ENCODE measurements at places on chromosomes 7 and 10.

GRCh38 chr10:72407471-72407870 lies 52.8 kb upstream of the DNAJB12 start:
- no peak for DNase-seq

GRCh38 chr10:95742485-95742884 lies 13.5 kb upstream of the ENTPD1 start:
- DNase-seq = no peak

GRCh38 chr7:17787257-17787656 lies 153.0 kb downstream of the SNX13 start:
- DNase-seq = no peak

DNA sequence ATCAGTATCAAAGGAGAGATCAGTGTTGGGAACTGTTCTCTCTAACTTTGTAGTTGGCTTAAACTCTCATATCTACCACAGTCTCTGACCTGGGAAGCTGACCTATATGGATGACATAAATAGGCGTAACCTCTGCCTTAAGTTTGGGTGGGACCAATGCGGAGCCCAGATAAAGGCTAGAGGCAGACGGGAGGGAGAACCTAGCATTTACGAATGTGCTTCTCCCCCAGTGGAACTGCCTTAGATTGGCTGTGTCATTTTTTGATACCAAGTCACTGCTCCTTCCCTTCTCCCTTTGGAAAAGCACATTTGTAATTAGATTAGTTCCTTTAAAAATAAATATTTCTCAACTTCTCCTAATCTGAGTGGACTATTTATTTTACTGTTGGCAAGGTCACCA lies 23.7 kb upstream of the LRRN3 start:
- no peak for DNase-seq

- no peak for DNase-seq
Observed at GRCh38 chr7:130187360-130187759, 17.8 kb downstream of the TMEM209 start.

DNA sequence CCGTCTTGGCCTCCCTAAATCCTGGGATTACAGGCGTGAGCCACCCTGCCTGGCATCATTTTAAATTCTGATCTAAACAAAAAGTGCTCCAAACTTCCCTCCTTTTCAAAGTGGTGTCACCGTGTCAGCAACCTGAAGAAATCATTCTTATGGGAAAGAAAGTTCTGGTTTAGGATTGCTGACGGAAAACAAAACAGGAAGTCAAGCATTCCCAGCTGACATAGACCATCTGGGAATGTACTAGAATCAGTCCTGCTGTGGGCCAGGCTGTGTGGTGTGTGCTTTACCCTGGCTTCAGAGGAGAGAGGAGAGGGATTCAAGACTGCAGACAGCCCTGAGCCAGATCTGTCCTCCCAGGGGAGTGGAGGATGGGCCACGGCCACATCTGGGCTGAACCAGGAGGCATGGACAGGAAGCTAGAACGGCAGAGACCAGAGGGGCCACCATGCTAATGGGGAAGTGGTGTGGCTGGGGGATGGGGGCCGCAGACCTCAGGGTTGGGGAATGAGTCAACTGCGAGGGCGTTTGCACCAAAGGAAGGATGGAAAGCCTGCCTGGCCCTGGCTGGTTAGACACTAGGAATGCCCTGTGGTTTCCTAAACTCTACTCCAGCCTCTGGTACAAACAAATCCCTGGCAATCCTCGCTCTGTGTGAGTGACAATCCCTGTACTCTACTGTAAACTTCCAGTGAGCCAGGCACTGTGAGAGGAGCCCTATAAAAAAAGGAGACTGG lies 16.7 kb upstream of the CLIP2 start:
- DNase-seq = peak; percentile 94

DNA sequence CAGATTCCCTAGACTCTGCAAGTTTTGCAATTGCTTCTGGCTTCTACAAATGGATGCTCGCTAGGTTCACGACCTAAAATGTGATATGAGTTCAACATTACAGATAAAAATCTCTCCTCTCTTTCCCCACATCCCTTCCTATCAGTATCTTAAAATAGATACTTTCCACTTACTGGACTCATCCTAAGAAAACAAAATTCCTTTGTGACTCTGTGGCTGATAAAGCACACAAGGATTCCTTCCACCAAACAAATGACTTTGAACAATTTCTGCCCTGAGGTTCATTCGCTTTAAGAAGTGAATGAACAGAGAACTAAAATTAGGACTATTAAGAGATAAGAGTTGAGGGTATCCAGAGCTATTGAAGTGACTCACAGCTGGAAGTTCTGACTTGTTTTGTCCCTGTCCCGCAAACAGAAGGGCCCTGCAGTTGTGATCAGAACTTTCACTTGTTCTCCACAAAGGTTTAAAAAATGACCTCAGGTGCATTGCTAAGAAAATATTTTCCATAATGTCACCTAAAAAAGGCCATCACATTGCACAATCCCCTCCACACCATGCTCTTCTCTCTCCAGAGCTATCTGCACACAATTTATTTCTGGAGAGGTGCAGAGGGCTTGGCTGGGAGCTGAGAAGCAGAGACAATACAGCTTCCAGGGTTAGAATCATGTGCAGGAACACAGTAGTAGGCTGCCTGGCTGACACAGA lies 96.1 kb downstream of the PIP4K2A start:
- DNase-seq = peak; percentile 65

DNA sequence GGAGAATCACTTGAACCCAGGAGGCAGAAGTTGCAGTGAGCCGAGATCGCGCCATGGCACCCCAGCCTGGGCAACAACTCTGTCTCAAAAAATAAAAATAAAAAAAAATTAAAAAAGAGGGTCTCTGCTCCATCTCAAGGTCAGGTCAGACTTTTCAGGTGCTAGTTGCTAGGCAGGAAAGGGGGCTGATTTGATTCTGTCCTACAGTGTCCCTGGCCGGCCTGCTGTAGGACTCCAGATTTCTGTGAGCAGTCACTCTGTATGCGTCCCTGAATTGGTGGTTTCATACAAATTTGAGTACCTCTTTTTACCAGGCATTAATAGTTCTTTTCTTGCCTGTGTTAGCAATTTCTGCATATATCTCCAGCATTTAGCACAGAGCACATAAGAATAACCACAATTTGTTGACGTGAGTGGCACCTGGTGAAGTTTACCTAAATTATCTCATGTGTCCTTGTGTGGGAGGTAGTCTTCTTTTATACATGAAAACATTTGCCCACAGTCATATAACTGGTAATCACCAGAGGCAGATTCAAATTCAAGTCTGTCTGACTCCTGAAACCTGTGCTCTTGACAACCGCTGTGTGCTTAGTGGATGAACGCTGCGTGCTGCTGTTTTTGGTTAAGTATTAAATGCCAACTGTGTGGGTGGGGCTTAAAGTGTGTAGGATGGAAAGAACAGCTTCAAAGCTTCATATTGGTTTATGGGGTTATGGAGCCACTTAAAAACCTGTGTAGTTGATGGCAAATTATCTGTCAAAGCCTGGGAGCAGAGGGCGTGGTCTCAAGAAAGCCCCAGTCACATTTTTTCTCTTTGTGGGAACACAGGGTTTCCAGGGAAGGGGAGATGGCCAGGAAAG lies 3.2 kb upstream of the ZNF775 start:
- DNase-seq = peak; percentile 51

- no peak for DNase-seq
Observed at GRCh38 chr7:43076606-43077005, 35.8 kb upstream of the HECW1 start.
